ENCODE measurements at places on chromosomes 16 and 17. TPM values are rescaled to one million over a fixed set of nuclear protein-coding genes. Genes with fewer than 3 reads are reported as not detected.

GRCh38 chr17:80805032-80805751 lies 186.4 kb upstream of the CHMP6 start:
- DNase-seq = no peak

Gene NHERF2
- 334 TPM for total RNA-seq

DNA sequence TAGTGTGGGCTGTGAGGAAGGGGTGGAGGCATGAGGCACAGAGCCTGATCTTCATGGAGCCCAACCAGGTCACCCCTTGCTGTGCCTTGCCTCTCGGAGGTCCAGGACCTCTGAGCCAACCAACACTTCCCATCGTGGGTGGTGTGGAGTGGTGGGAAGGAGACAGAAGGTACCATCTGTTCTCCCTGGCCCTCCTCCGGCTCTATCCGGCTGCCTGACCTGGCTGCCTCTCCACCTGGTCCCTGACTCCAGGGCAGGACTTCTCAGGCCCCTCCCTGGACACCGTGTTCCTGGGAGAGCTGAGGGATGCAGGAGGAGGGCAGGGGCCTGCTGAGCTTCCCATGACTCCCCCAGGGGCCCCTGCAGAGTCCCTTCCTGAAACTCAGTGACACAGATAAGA lies 3.9 kb downstream of the PDK2 start:
- no peak for DNase-seq

Gene TAF15
- 63.1 TPM for total RNA-seq
